CD4-positive, alpha-beta T cell treated with Interleukin-1 beta for 1 hour (primary cell): ENCODE measurements at places on chromosomes 2 and 18.

- DNase-seq: no peak
Observed at GRCh38 chr2:18273205-18273604, 287.2 kb downstream of the RDH14 start.

DNA sequence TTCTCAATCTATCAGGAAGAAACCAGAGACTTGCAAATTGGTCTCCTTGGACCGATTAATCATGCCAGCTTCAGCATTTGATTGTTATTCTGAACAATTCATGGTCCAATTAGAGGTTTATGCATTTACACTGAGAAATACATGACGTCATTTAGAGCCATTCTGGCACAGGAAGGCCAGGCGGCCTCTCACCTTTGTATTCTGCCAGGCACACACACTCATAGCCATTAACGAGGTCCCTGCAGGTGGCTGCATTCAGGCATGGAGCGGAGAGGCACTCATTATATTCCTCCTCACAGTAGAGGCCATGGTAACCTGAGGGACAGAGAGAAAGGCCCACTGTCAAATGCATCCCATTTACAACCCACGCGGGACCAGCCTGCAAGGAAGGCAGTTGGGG is 146.8 kb upstream of the PID1 start:
- no peak for DNase-seq

DNA sequence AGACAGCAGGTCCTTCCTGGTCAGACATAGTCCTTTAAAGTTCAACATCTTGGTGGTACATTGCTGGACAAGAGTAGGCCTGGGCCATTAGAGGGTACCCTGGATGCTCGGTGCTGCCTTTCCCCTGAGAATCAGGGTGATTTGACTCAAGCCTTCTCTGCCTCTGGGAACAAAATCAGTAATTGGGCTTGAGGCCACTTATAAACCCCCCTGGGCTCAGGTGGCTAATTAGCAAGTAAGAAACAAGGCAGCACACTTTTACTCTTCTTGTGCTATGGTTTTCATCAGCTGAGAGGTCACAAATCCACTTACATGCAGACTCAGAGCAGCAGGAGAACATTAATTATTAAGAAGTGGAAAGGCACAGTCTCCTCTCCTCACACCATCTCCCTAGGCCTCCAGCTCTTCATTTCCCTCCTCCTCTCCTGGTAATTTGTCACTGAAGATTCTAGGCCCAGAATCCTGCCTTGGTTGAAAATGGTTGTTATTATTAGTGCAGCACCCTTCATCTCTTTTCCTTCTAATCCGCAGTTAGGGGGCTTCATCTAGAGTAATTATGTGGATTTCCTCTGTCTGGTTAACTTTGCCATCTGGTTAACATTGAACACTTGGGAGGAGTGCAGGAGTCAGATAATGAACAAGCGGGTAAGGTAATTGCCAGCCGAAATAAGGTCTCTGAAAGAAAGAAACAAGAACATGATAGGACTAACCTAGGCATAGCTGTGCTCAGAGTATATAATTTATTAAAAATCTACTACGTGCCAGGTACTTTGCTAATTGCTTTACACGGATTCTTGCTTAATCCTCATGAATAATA is 29.7 kb upstream of the CASP10 start:
- no peak for DNase-seq

GRCh38 chr18:5467671-5468070 is 76.1 kb downstream of the EPB41L3 start:
- DNase-seq: no peak

DNA sequence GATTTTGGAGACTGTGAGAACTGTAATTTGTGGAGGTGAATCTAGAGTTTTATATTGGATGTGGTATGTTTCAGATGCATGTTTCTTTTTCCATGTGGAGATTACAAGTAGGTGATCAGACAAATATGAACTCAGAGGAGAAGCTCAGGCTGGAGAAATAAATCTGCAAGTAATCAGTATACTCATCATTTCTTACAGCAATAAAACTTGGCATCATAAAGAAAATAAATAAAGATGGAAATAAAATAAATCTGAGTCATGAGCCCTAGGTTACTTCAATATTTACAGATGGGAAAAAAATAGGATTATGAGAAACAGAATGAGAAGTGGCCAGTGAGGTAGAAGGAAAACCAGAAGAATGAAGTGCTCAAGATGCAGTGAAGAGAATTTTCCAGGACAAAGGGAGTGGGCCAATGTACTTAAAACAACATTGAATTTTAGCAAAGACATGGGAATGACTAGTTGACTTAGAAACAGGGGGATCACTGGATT is 453.8 kb downstream of the DSC3 start:
- DNase-seq: no peak

GRCh38 chr18:23194997-23195957 is 60.0 kb downstream of the CABLES1 start:
- no peak for DNase-seq

DNA sequence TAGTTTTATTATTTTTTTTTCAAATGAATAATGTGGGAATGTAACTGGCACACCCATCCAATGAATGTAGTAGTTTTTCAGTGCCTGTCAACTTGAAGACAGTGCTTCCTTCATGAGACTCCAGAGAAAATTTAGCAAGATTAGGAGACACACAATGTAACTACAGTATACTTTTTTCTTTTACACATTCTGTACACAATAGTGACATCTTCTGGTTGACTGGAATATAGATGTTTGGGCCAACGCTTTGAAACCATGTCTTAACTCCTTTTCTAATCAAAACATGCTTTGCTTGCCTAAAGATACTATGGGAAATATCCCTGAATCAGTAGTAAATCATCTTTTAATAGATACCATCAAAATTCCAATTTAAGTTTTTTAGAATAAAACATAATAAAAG is 229.5 kb upstream of the ZC3H15 start:
- no peak for DNase-seq

DNA sequence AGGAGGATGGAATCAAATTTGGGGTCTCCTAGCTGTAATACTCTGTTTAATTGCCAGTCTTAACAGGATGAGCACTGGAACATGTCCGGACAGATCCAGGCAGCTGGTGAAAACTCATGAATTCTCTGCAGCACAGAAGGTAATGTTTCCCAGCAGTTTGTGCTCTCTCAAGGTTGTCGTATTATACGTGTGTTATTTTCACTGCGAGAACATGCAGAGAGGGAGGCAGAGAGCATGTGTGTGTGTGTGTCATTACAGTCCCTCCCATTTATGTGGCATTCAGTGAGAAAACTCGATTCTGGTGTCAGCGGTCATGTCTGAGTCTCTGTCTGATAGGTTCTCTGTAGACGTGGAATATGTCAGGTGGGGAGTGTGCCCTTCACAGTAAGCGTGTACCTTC is 150.2 kb upstream of the POU3F3 start:
- no peak for DNase-seq

- no peak for DNase-seq
Observed at GRCh38 chr2:129925381-129925780, 54.1 kb upstream of the RAB6C start.
